ENCODE measurements at places on chromosomes 3 and 15. TPM values are rescaled to one million over a fixed set of nuclear protein-coding genes. Genes with fewer than 3 reads are reported as not detected.

The ARGFX gene
- not detected for total RNA-seq

The PTX3 gene
- total RNA-seq, result 340 TPM

The ANKRD34C gene
- total RNA-seq, result not detected

The PLA2G4E gene
- total RNA-seq, result not detected

The CPLX3 gene
- not detected for total RNA-seq

The GOLGA8J gene
- total RNA-seq, result not detected

The SCG5 gene
- total RNA-seq, result 1.8 TPM

The MITF gene
- 6.2 TPM for total RNA-seq

The SH2D7 gene
- total RNA-seq, result not detected

The RNU5B-1 gene
- total RNA-seq, result not detected

The OGG1 gene
- 31.3 TPM for total RNA-seq

The DLEC1 gene
- under 0.01 TPM for total RNA-seq

The SEMA3G gene
- total RNA-seq, result 0.20 TPM

The UNC13C gene
- not detected for total RNA-seq

The SAMD7 gene
- total RNA-seq, result not detected

The CD200 gene
- total RNA-seq, result not detected

The ST8SIA2 gene
- total RNA-seq, result not detected

The NANOGP8 gene
- 0.73 TPM for total RNA-seq

The PLA1A gene
- total RNA-seq, result not detected

The TRPM1 gene
- under 0.01 TPM for total RNA-seq

The LSAMP gene
- under 0.01 TPM for total RNA-seq

The ACKR4 gene
- total RNA-seq, result 8.1 TPM

The MESP1 gene
- total RNA-seq, result not detected

The CEP152 gene
- 18.0 TPM for total RNA-seq

The TM4SF18 gene
- total RNA-seq, result 0.39 TPM

The DLL4 gene
- total RNA-seq, result not detected

The RASGRP1 gene
- not detected for total RNA-seq

The PAK6 gene
- not detected for total RNA-seq

The SLC51A gene
- total RNA-seq, result not detected

The SLC33A1 gene
- total RNA-seq, result 38.5 TPM

The STRIT1 gene
- not detected for total RNA-seq

The ECE2 gene
- total RNA-seq, result not detected

The DBR1 gene
- total RNA-seq, result 13.7 TPM

The SLC2A2 gene
- not detected for total RNA-seq
